ENCODE measurements at places on chromosomes 5 and 9. TPM values are rescaled to one million over a fixed set of nuclear protein-coding genes. Genes with fewer than 3 reads are reported as not detected.

The PCDHGA1 gene
- 0.22 TPM for total RNA-seq

The SLC36A2 gene
- total RNA-seq, result not detected

The TRAF1 gene
- total RNA-seq, result 2.4 TPM

The SPAG8 gene
- total RNA-seq, result 1.2 TPM

The ZDHHC21 gene
- total RNA-seq, result 4.7 TPM

The LIX1 gene
- 0.43 TPM for total RNA-seq

The SPATA31A3 gene
- not detected for total RNA-seq

The LRRC19 gene
- not detected for total RNA-seq

The PAX5 gene
- not detected for total RNA-seq

The CSF2 gene
- not detected for total RNA-seq

The EMB gene
- 2.2 TPM for total RNA-seq

The DNAH5 gene
- total RNA-seq, result 0.39 TPM

The EIF4E1B gene
- total RNA-seq, result not detected

The SOX30 gene
- total RNA-seq, result not detected

The IL5 gene
- not detected for total RNA-seq

The ADAMTS6 gene
- total RNA-seq, result 578 TPM

The CMYA5 gene
- total RNA-seq, result 2.0 TPM

The ZFP2 gene
- total RNA-seq, result 0.76 TPM

The SEMA5A gene
- total RNA-seq, result 351 TPM

The C5orf63 gene
- total RNA-seq, result 6.0 TPM

The C5 gene
- total RNA-seq, result 3.9 TPM

The PCDHA2 gene
- total RNA-seq, result not detected

The ACTBL2 gene
- total RNA-seq, result 2.7 TPM

The CRHBP gene
- total RNA-seq, result not detected

The CDO1 gene
- total RNA-seq, result 0.54 TPM

The TTC23L gene
- 0.43 TPM for total RNA-seq

The PCDHGA6 gene
- 2.6 TPM for total RNA-seq

The TRIM36 gene
- total RNA-seq, result 0.98 TPM

The PDE6A gene
- total RNA-seq, result 0.11 TPM

The GMCL2 gene
- total RNA-seq, result not detected

The LCN10 gene
- total RNA-seq, result not detected

The TPPP gene
- total RNA-seq, result not detected

The TSPAN17 gene
- 23.2 TPM for total RNA-seq

The SLC1A3 gene
- 29.8 TPM for total RNA-seq

The CDC14B gene
- 37.4 TPM for total RNA-seq

The DDX4 gene
- total RNA-seq, result not detected

The FGF1 gene
- 0.54 TPM for total RNA-seq

The CDH18 gene
- 4.7 TPM for total RNA-seq

The BAAT gene
- not detected for total RNA-seq

The FOXB2 gene
- total RNA-seq, result not detected

The IL31RA gene
- under 0.01 TPM for total RNA-seq
